ENCODE measurements at places on chromosomes 16 and 17. TPM values are rescaled to one million over a fixed set of nuclear protein-coding genes. Genes with fewer than 3 reads are reported as not detected.
A peak's percentile ranks its signal among the peaks of the same experiment; 100 is the strongest.

The ADAM11 gene
- total RNA-seq: 1.3 TPM

GRCh38 chr17:7058831-7059447, 15.0 kb upstream of the SLC16A11 start:
- H3K27ac ChIP-seq: no peak overlapping the region
- peaks cover 30% of the 10 kb centered on the region for H3K27me3 ChIP-seq
- H3K4me3 ChIP-seq: no peak overlapping the region
- no peaks in the 10 kb centered on the region for H3K4me1 ChIP-seq
- no peak for ATAC-seq

DNA sequence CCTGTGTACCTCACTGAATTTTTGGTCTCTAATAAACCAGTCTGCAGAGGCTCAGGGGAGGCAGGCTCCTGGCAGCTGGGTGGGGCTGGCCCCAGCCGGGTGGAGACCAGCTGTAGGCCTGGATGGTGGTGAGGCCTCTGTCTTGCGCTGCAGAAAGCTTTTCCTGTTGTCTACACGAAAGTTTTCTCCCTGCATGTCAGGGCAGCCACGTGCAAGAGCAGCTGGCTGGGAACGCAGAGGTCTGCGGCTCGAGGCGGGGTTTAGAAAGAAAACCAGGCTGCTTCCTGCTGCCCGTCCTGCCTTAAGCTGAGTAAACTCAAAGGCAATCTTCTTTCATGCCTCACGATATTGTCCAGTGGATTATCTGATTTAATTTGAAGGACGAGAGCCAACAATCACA, 2.4 kb downstream of the SERPINF1 start:
- H3K27ac ChIP-seq: peak overlapping the region; percentile 19
- H3K36me3 ChIP-seq: no peaks in the 10 kb centered on the region
- H3K27me3 ChIP-seq: peaks cover 39% of the 10 kb centered on the region
- peak; percentile 82 for ATAC-seq
- H3K4me1 ChIP-seq: no peaks in the 10 kb centered on the region

DNA sequence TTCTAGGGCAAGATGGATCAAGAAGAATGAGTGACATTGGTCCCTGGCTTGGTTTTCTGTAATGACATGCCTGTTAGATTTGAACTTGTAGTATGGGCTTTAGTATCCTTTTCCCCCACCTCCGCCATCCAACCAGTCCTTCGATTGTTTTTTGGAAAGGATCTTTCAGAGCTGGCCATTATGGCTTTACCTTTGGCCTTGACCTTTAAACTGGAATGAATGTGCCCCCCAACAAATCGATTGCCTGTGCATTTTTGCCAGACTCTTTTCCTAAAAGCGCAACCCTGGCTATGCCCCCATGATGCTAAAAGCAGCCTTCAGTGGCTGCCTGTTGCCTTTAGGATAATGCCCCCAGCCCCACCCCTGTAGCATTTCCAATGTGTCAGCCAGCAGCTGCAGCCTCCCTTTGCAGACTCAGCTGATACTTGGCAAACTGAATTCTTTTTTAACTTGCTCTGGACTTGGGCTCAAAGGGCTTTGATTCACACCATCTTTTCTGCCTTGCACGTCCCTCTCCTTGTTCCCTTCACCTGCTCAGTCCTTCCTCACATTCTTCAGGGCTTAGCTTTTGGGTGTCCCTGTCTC, 4.0 kb downstream of the GPRC5C start:
- H3K27ac ChIP-seq: no peak overlapping the region
- peaks cover 14% of the 10 kb centered on the region for H3K4me1 ChIP-seq
- no peak overlapping the region for H3K4me3 ChIP-seq
- H3K36me3 ChIP-seq: peaks cover 15% of the 10 kb centered on the region
- peaks cover 18% of the 10 kb centered on the region for H3K27me3 ChIP-seq

- peak overlapping the region; percentile 34 for H3K27ac ChIP-seq
- ATAC-seq: peak; percentile 72
- H3K36me3 ChIP-seq: peaks cover 43% of the 10 kb centered on the region
- H3K4me1 ChIP-seq: peaks cover 4% of the 10 kb centered on the region
- H3K4me3 ChIP-seq: peak overlapping the region; percentile 81
- H3K27me3 ChIP-seq: no peaks in the 10 kb centered on the region
Observed at GRCh38 chr16:31033709-31034492, 543 bp downstream of the STX4 start.

DNA sequence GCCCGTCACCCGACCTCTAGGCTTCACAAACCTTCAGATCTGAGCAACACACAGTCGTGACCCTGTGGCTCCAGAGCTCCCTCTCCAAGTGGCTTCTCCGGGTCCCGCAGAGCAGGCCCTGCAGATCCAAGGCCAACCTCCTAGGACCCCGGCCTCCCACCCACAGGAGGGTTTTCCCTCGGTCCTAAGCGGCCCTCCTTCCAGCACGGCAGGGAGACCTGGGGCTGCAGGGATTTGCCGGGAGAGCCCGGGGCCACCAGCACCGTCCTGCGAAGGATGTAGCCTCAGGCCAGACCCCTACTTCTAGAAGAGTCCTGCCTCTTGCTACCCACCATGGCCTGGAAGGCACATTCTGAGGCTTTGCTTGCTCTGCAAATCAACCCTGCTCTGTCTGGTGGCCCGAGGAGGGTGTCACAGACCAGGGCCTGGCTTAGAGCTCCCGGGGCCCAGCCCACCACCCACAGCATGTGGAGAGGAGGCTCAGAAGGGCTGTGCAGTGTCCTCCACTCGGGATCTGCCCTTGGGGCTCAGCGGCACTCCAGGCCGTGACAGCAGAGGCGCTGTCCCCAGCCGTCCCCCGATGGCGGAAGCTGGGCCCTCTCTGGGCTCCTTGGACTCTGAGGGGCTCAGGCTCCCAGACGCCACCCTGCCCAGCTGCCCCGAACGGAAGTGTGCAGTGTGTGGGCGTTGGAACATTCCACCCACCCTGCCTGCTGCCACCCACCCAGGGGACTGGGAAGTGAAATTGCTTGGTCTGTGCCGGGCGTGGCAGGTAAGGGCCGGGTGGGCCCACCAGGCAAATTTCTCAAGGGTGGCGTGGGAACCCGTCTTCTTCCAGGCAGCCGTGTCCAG, 28.8 kb upstream of the ACSF3 start:
- H3K4me3 ChIP-seq: no peak overlapping the region
- H3K27me3 ChIP-seq: peaks cover 82% of the 10 kb centered on the region
- H3K36me3 ChIP-seq: no peaks in the 10 kb centered on the region
- ATAC-seq: no peak
- no peak overlapping the region for H3K27ac ChIP-seq

The ADAT1 gene
- 27.2 TPM for total RNA-seq

GRCh38 chr17:78751447-78752161, 30.5 kb downstream of the CYTH1 start:
- H3K4me3 ChIP-seq: no peak overlapping the region
- H3K4me1 ChIP-seq: peaks cover 55% of the 10 kb centered on the region
- H3K27ac ChIP-seq: no peak overlapping the region
- H3K36me3 ChIP-seq: no peaks in the 10 kb centered on the region
- H3K27me3 ChIP-seq: no peaks in the 10 kb centered on the region

GRCh38 chr17:28119046-28119445, 76.6 kb downstream of the NLK start:
- H3K27me3 ChIP-seq: no peaks in the 10 kb centered on the region
- H3K27ac ChIP-seq: no peak overlapping the region
- H3K36me3 ChIP-seq: no peaks in the 10 kb centered on the region
- ATAC-seq: no peak

The PNMT gene
- 6.7 TPM for total RNA-seq

DNA sequence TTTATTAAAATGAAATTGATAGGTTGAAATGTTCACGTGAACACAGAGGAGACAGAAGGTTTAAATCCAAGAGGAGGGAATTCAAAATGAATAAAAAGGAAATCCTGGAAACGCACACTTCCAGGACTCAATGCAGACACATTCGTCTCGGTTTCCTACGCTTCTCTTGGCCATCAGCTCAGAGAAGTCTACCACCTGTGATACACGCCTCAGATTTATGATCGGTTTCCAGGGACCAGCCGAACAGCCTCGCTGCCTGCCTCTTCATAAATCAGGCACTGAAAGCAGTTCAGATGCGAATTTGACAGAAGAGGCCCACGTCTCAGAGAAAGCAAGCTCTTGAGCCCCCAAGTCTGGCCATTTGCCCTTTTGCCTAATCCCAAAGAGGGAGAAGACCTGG, 125.5 kb upstream of the IRX3 start:
- no peak overlapping the region for H3K27ac ChIP-seq
- no peak for ATAC-seq
- H3K27me3 ChIP-seq: peaks cover 62% of the 10 kb centered on the region
- no peak overlapping the region for H3K4me3 ChIP-seq
- H3K4me1 ChIP-seq: peaks cover 6% of the 10 kb centered on the region

DNA sequence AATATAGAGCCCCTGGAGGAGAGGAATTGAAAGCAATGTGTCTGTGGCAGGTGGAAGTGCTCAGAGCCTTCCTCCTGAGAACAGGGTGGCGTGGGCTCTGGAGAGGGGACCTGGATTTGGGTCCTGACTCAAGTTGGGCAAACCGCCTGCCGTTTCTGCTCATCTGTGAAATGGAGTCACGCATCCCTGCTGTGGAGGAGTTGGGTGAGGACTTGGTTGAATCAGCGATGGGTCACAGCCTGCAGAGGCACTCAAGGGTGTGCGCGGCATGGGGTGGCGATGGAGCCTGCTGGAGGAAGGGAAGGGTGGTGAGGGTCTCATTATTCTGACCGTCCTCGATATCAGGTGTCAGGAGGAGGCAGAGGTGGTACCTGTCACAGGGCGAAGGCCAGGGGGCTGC, 3.1 kb downstream of the ADAD2 start:
- no peaks in the 10 kb centered on the region for H3K36me3 ChIP-seq
- H3K27me3 ChIP-seq: peaks cover 34% of the 10 kb centered on the region
- H3K27ac ChIP-seq: no peak overlapping the region
- H3K4me1 ChIP-seq: no peaks in the 10 kb centered on the region
- no peak overlapping the region for H3K4me3 ChIP-seq

The C17orf50 gene
- not detected for total RNA-seq

The MYH1 gene
- total RNA-seq: not detected

- H3K36me3 ChIP-seq: no peaks in the 10 kb centered on the region
- no peaks in the 10 kb centered on the region for H3K4me1 ChIP-seq
- ATAC-seq: no peak
- no peak overlapping the region for H3K4me3 ChIP-seq
- peaks cover 4% of the 10 kb centered on the region for H3K27me3 ChIP-seq
Observed at GRCh38 chr17:52134641-52135040, 23.9 kb downstream of the CA10 start.

The ITPRIPL2 gene
- total RNA-seq: 57.7 TPM

- H3K27me3 ChIP-seq: no peaks in the 10 kb centered on the region
- H3K4me1 ChIP-seq: peaks cover 7% of the 10 kb centered on the region
- ATAC-seq: peak; percentile 79
- H3K4me3 ChIP-seq: no peak overlapping the region
- peak overlapping the region; percentile 46 for H3K27ac ChIP-seq
- no peaks in the 10 kb centered on the region for H3K36me3 ChIP-seq
Observed at GRCh38 chr16:12057266-12057665, 80.7 kb downstream of the SNX29 start.

The LLGL2 gene
- 5.8 TPM for total RNA-seq
